ENCODE measurements at places on chromosomes 4 and X.

GRCh38 chr4:109801895-109802319 lies at the start of gene CFI:
CFI (minus strand) TSS chr4:109801999; CDS start chr4:109801971, 28 bp downstream.
- no peak for DNase-seq

DNA sequence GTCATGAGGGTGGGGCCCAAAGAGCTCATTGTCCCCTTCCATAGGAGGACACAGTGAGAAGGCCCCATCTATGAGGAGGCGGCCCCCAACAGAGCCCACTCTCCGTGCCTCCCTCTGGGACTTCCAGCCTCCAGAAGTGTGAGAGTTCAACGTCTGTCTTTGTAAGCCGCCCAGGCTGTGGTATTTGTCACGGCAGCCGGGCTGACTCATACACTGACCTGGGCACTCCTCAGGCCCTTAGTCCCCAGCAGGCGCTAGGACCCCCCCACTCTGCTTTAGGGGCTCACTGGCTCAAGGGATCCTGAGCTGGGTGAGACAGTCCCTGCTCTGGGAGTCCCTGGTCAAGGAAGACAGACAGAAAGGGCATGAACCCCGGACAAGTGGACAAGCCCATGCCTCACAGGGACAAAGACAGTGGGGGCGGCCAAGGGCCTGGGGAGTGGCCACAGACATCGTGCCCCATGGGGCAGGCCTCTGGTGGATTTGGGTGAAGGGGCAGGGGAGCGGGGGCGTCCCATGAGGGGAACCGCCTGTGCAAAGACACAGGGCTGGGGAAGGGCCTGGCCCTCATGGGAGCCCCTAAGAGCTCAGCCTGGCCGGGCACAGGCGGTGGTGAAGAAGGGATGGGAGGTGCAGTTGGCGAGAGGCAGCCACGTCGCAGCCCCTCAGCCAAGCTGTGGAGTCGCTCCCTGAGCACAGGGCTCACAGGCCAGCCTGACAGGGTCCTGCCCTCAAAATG lies 21.5 kb downstream of the ABLIM2 start:
- no peak for DNase-seq

DNA sequence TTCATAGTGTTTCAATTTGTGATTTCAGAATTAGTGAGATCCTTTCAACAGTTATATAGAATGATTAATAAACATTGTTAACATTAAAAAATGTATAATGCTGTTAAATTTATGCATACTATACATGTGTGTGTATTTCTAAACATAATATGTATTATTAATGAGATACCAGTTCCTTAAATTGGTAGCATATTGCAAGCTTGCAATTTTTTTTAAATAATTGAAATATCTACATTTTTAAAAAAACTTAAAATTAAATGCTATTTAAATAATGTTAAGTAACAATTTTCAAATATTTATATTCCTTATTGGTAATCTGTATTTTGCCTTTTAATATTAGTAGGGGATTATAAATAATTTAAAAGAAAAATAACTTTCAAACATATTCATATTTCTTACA lies 1479.5 kb upstream of the PCDH7 start:
- no peak for DNase-seq

GRCh38 chr4:3293401-3294391 lies 875 bp downstream of the RGS12 start:
- no peak for DNase-seq

DNA sequence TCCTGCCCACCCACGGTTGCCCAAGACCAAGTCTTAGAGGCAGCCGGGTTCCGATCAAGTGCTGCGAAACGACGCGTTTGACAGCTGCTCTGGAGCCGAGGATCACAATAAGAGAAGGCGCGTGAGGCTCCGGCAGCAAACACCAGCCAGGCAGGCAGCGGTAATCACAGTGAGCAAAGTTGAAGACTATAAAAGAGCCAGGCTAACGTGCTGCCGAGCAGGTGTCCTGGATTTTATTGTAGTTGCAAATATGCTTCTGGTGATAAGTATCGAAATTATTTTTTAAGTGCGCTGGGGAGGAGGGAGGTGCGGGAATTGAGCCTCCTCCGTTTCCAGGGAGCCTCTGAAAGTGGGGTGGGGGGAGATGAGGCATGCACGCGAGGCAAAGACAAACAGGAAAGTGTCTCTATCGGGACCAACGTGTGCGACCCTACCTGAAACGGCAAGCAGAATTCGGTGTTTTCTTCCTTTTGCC lies 590 bp downstream of the GABRA2 start:
- no peak for DNase-seq

DNA sequence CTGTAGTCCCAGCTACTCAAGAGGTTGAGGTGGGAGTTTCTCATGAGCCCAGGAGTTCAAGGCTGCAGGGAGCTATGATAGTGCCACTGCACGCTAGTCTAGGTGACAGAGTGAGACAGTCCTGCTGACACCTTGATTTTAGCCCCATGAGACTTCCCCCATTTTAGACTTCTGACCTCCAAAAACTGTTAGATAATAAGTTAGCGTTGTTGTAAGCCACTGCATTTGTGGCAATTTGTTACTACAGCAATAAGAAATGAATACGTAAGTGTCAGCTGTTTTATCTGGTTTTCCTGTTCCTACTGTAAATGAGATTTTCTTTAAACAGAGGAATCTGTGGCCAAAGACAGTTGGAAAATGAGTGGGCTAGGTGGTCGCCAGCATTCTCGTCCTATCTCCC lies 83.9 kb downstream of the ARHGAP10 start:
- no peak for DNase-seq

DNA sequence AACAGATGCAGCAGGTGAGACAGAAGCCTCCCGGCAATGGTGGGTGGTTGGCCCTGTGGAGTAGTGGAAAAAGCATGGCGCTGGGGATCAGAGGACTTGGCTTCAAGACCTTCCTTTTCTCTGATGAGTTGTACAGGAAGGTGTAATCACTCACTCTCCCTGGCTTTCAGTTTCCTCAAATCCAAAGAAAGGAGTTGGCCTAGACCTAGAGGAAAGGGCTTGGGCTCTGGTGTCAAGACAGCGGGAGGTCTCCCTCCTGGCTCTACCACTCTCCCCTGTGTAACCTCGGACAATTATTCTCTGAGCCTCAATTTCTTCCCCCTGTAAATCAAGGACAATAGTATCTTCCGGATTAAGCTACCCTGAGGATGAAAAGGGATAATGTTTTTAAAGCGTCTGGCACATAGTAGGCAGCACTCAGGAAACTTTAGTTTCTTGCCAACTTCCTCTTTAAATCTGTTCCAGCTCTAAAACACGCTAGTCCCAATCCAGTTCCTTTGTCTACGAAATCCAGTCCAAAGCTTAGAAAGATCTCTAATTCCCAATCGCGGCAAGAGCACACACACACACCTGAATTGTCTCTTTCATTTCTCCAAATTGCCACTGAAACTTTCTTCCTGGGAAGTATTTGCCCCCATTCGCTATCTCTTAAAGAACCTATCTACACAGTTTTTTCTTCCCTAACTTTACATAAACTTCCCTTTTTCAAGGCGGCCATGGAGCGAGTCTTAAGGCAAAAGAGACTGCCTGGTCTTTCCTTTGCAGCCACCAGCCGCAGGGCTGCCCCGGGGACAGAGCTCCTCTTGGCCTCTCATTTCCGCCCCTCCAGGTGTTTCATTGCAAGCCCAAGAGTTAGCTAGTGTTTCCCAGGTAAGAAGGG lies 29.9 kb upstream of the GPC4 start:
- no peak for DNase-seq

GRCh38 chrX:23505531-23506303 lies 161.6 kb upstream of the PRDX4 start:
- no peak for DNase-seq
